Glutamatergic neuron (in vitro differentiated cells): ENCODE measurements at places on chromosomes 11 and 22. TPM values are rescaled to one million over a fixed set of nuclear protein-coding genes. Genes with fewer than 3 reads are reported as not detected.

GRCh38 chr11:78465169-78465942, 47.7 kb upstream of the GAB2 start:
- no peak overlapping the region for H3K4me3 ChIP-seq
- peaks cover 10% of the 10 kb centered on the region for H3K36me3 ChIP-seq
- H3K27me3 ChIP-seq = peaks cover 3% of the 10 kb centered on the region
- H3K27ac ChIP-seq = no peak overlapping the region
- no peaks in the 10 kb centered on the region for H3K4me1 ChIP-seq

- H3K4me1 ChIP-seq = peaks cover 35% of the 10 kb centered on the region
- peaks cover 21% of the 10 kb centered on the region for H3K27me3 ChIP-seq
- no peak for DNase-seq
- peak overlapping the region; percentile 36 for H3K4me3 ChIP-seq
- peak overlapping the region; percentile 98 for H3K27ac ChIP-seq
These were observed 75.4 kb upstream of the FGF3 start for GRCh38 chr11:69894648-69895047.

GLB1L2 gene
- 1.0 TPM for total RNA-seq

OR8G1 gene
- not detected for total RNA-seq

DNA sequence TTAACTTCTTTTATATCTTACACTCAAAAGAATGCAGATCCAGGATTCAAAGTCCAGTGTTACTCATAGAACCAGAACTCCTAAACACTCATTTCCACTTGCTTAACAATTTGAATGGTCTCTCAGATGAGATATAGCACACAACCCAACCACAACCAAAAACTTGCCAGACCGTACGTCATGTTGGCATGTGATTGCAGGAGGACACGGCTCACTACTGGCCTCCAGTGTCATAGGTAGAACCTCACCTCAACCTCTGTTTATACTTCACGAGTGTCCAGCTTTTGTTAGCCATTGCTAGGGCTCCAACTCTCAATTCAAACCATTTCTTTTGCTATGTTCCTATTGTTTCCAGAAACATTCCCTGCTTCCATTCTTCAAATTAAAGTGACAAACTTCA, 58.5 kb upstream of the PDGFD start:
- no peak overlapping the region for H3K4me3 ChIP-seq
- no peak for DNase-seq
- H3K36me3 ChIP-seq = no peaks in the 10 kb centered on the region
- H3K27ac ChIP-seq = no peak overlapping the region

OR51E1 gene
- total RNA-seq = not detected

GRCh38 chr22:44279069-44279360, 33.7 kb downstream of the SHISAL1 start:
- H3K27me3 ChIP-seq = peaks cover 5% of the 10 kb centered on the region
- no peak overlapping the region for H3K27ac ChIP-seq
- H3K4me3 ChIP-seq = no peak overlapping the region
- H3K36me3 ChIP-seq = no peaks in the 10 kb centered on the region
- peaks cover 3% of the 10 kb centered on the region for H3K4me1 ChIP-seq
- DNase-seq = no peak

GRCh38 chr11:65653229-65654225, 9.2 kb downstream of the RELA start:
- peaks cover 6% of the 10 kb centered on the region for H3K36me3 ChIP-seq
- DNase-seq = no peak
- H3K4me3 ChIP-seq = peak overlapping the region; percentile 90
- H3K27me3 ChIP-seq = peaks cover 15% of the 10 kb centered on the region
- peak overlapping the region; percentile 99 for H3K27ac ChIP-seq

- H3K27me3 ChIP-seq = peaks cover 1% of the 10 kb centered on the region
- no peak overlapping the region for H3K4me3 ChIP-seq
- peaks cover 31% of the 10 kb centered on the region for H3K36me3 ChIP-seq
- no peaks in the 10 kb centered on the region for H3K4me1 ChIP-seq
- no peak for DNase-seq
- no peak overlapping the region for H3K27ac ChIP-seq
These were observed 14.0 kb downstream of the RPUSD4 start for GRCh38 chr11:126197277-126197939.

DNA sequence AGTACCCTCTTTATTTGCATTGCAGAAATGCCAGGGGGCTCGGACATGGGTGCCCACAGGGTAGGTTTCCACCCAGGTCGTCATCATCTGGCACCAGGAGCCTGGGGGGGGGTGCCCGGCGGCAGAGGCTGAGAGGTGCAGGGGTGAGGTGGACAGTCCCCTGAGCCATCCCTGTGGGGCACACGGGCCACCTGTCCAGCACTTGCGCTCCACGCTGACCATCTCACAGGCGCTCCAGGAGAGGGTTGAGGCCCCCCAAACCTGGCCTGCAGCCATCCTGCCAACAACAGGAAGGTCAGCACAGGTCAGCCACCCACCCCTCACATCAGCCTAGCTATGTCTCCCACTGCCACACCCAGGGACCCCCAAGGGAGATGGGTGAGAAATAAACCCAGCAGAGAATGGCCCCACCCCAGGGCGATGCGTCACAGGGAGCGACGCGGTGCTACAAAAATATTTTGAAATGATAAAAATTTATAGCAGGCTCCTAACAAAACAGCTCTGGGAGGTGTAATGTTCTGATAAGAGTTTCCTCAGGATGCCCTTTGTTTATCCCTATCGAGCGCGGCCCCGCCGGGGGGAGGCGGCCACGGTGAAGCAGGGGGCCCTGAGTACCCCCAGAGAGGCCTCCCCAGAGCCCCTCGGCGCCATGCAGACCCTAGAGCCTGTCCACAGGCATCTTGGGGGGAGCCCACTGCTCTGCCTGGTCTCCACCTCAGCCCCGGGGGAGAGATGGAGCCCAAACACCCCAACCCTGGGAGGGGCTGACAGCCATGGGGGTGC, 21.0 kb upstream of the GNB1L start:
- H3K27ac ChIP-seq = no peak overlapping the region
- no peaks in the 10 kb centered on the region for H3K36me3 ChIP-seq
- DNase-seq = peak; percentile 10
- no peaks in the 10 kb centered on the region for H3K4me1 ChIP-seq

ABCG4 gene
- total RNA-seq = 2.4 TPM

GRCh38 chr22:31173386-31174145, 13.6 kb downstream of the RNF185 start:
- H3K36me3 ChIP-seq = no peaks in the 10 kb centered on the region
- DNase-seq = no peak
- no peak overlapping the region for H3K27ac ChIP-seq
- H3K27me3 ChIP-seq = no peaks in the 10 kb centered on the region
- peaks cover 4% of the 10 kb centered on the region for H3K4me1 ChIP-seq

DNA sequence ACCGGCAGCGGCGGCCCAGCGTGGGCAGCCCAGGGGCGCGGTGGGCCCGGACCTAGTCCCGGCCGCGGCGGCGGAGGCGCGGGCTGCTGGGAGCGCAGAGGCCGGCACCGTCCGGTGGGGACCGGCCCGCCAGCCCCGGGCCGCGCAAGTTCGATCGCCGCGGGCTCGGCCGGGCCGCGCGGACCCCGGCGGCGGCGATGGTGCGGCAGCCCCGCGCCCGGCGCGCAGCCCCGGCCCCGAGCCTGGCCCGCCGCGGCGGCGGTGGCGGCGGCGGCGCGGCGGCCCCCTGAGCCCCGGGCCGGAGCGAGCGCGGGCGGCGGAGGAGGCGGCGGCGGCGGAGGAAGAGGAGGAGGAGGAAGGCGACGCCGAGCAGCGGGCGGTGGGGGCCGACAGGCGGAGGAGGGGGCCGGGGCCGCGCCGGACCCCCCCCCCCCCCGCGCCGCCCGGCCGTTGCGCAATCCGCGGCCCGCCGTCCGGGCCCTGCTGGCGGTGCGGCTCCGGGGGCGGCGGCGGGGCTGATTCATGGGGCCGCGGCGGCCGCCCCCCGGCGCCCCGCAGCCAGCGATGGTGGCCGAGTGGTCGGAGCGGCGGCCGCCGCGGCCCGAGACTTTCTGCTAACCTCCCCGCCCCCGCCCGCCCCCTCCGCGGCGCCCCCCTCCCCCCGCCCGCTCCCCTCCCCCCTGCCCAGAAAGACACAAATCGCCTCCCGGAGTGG, 1251.9 kb downstream of the BRD1 start:
- no peak overlapping the region for H3K27ac ChIP-seq
- H3K27me3 ChIP-seq = peaks cover 6% of the 10 kb centered on the region
- DNase-seq = peak; percentile 16

DNA sequence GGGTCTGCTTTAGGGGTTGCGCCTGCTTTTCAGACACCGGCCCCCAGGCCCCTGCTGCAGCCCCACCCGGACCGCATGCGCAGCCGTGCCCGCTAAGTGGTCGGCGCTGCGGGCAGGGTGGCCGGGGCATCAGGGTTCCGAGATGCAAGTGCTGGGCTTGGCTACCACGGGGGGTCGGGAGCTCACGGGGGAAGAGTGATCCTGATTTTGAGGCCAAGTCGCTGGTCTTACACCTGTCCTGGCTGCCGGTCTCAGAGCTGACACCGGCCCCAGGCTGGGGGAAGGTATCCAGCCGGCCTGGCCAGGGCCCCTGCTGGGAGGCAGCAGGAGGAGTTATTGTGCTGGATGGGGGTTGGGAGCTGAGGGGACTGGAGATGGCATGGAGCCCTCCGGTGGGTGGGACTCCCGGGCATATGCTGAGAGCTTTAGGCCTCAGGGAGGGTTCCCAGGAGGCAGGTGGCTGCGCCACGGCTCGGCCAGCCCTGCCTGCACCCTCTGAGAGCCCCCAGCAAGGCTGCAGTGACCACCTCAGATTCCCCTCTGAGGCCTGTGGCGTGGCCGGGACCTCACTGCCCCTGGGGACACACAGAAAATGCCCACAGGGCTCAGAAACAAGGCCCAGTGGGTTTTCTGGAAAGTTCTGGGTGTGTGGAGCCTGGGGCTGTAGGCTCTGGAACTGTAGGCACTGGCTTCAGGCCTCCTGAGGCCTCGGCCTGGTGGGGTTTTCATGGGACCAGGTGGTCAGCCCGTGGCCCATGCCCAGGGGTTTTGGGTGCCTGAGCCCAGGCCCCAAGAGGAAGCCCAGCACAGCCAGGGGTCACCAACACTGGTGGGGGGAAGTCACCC, 4.4 kb upstream of the MUC5AC start:
- H3K4me1 ChIP-seq = no peaks in the 10 kb centered on the region
- peak; percentile 22 for DNase-seq

LMNTD2 gene
- 2.3 TPM for total RNA-seq

STX3 gene
- total RNA-seq = 42.1 TPM

GRCh38 chr11:30346068-30346688, 23.3 kb downstream of the ARL14EP start:
- DNase-seq = no peak
- H3K4me3 ChIP-seq = no peak overlapping the region
- no peak overlapping the region for H3K27ac ChIP-seq
- no peaks in the 10 kb centered on the region for H3K27me3 ChIP-seq
- peaks cover 2% of the 10 kb centered on the region for H3K4me1 ChIP-seq
- H3K36me3 ChIP-seq = no peaks in the 10 kb centered on the region

- H3K27ac ChIP-seq = no peak overlapping the region
- H3K4me1 ChIP-seq = no peaks in the 10 kb centered on the region
- H3K36me3 ChIP-seq = no peaks in the 10 kb centered on the region
- no peak for DNase-seq
These were observed 6.6 kb downstream of the SERHL2 start for GRCh38 chr22:42560381-42560780.

DNA sequence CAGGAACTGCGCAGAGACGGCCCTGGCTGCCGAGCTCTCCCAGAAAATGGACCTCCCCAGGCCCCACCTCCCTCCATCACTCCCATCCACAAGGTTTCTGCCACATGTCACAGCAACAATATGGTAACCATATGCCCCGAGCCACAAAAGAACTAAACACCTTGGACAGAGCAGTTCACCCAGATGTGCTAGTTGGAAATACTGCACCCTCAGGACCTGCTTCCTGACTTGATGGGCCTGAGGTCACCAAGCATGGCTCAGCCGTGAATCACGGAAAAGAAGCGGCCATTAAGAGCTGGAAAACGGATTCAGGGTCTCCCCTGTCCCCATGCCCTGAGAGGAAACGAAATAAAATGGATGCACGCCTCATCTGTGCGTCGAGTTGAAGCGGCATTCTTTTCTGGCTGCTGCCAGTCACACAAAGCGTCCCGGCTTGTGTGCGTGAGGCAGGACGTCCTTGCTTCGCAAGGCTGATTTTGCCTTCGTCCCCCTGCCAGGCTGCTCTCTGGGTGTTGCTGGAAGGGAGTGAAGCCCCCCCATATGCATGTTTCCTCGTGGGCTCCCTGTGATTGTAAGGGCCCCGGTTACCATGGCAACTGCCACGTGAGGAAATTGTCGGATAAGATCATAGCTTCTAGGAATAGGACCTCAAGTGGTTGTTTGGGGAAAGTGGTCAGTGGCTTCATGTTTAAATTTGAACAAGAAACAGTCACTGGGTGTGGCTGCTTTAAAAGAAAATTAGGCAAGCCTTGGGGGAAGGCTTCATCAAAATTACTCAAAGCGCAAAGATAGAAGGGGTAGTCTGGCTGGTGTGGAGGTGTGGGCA, 51.7 kb downstream of the FLI1 start:
- no peak overlapping the region for H3K27ac ChIP-seq
- peaks cover 5% of the 10 kb centered on the region for H3K27me3 ChIP-seq
- peaks cover 21% of the 10 kb centered on the region for H3K4me1 ChIP-seq
- H3K4me3 ChIP-seq = peak overlapping the region; percentile 10

- H3K27me3 ChIP-seq = no peaks in the 10 kb centered on the region
- H3K4me3 ChIP-seq = peak overlapping the region; percentile 82
- no peak for DNase-seq
- peaks cover 1% of the 10 kb centered on the region for H3K4me1 ChIP-seq
- H3K36me3 ChIP-seq = no peaks in the 10 kb centered on the region
- H3K27ac ChIP-seq = peak overlapping the region; percentile 31
These were observed 574 bp downstream of the PRSS23 start for GRCh38 chr11:86800960-86801272.

GRCh38 chr11:34495239-34495723, 18.3 kb downstream of the ELF5 start:
- DNase-seq = no peak
- peaks cover 2% of the 10 kb centered on the region for H3K27me3 ChIP-seq
- H3K36me3 ChIP-seq = no peaks in the 10 kb centered on the region
- no peaks in the 10 kb centered on the region for H3K4me1 ChIP-seq
- H3K27ac ChIP-seq = no peak overlapping the region

DNA sequence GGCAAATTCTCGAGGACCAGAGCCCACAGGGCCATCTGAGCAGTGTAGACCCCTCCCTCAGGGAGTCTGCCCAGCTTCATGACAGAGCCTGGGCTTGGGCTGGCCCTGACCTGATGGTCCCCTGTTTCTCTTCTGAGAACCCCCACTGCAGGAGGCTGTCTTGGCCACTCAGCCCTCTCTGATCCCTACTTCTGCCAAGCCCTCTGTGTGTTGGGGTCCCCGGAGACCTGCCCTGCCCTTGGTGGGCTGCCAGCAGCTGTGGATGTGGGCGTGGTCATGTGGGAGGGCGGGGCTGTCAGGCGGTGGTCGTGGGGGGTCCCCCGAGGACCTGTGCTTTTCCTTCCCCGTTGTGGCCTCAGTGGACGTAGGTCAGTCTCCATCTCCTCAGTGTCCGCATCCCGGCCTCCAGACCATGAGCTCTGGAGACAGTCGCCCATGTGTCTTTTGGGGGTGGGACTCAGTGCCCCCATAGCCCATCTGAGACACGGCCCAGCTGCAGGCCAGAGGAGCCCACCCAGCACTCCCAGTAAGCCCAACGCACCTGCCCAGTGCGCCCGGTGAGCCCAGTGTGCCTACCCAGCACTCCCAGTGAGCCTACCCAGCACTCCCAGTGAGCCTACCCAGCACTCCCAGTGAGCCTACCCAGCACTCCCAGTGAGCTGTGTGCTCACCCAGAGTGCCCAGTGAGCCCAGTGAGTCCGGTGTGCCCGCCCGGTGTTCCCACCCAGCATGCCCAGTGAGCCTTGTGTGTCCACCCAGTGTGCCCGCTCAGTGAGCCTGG, 409.2 kb downstream of the TBC1D22A start:
- peaks cover 6% of the 10 kb centered on the region for H3K27me3 ChIP-seq
- no peak overlapping the region for H3K27ac ChIP-seq
- no peak overlapping the region for H3K4me3 ChIP-seq
- DNase-seq = no peak
- peaks cover 22% of the 10 kb centered on the region for H3K36me3 ChIP-seq
- peaks cover 5% of the 10 kb centered on the region for H3K4me1 ChIP-seq

LARGE2 gene
- total RNA-seq = 3.0 TPM

RASSF7 gene
- total RNA-seq = 9.4 TPM
